ENCODE measurements at places on chromosomes 6 and 20. TPM values are rescaled to one million over a fixed set of nuclear protein-coding genes. Genes with fewer than 3 reads are reported as not detected.

- no peaks in the 10 kb centered on the region for H3K36me3 ChIP-seq
- no peak for DNase-seq
- no peak overlapping the region for H3K4me3 ChIP-seq
Observed at GRCh38 chr20:7410150-7410549, 530.1 kb downstream of the HAO1 start.

SRPK1 gene
- total RNA-seq, result 55.5 TPM

DNA sequence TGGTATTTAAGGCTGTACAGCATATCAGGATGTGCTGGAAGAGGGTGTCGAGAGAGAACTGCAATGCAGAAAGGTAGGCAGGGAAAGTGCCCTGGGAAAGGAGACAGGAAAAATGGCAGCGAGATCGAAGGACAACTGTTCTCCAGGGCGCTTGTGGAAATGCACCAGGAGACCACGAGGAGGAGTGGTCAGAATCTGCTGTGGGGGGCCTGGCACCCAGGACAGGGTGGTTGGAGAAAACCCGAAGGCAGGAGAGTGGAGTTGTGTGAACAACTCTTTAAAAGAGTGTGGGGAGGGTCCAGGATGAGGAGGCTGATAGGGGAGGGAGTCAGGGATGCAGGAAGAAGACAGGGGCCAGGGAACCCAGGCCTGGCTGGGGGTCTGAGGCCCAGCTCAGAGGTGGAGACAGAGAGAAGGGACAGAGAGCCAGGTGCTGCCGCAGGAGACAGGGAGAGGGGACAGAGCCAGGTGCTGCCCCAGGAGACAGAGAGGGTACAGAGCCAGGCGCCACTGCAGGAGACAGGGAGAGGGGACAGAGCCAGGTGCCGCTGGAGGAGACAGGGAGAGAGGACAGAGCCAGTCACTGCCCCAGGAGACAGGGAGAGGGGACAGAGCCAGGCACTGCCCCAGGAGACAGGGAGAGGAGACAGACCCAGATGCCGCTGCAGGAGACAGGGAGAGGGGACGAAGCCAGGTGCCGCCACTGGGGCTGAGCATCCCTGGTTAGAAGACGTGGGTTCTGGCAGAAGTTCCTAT lies 9.3 kb downstream of the SLC22A1 start:
- DNase-seq, result no peak
- no peak overlapping the region for H3K4me3 ChIP-seq
- peaks cover 5% of the 10 kb centered on the region for H3K36me3 ChIP-seq
- H3K27me3 ChIP-seq, result no peaks in the 10 kb centered on the region

GRCh38 chr20:46690219-46691106 lies 1.2 kb upstream of the TP53RK start:
- H3K27me3 ChIP-seq, result no peaks in the 10 kb centered on the region
- no peak overlapping the region for H3K27ac ChIP-seq
- no peak for DNase-seq
- H3K4me3 ChIP-seq, result peak overlapping the region; percentile 77

DNA sequence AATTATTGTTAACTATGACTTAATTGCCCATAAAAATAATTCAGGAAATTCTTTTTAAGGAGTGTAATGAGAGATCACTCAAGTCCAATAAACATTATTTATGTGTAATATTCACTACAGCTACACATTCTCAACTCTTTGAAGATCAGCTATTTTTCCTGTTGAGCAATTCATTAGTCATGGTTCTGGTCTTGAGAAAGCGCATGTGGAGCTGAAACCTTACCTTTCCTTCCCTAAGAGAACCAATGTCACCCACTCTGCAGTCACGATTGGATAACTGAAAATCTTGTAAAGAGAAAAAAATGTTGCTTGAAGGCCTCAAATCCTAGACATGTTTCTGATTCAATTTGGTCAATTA lies 736.9 kb upstream of the MARCKS start:
- DNase-seq, result no peak
- H3K36me3 ChIP-seq, result no peaks in the 10 kb centered on the region
- H3K27me3 ChIP-seq, result no peaks in the 10 kb centered on the region

PRPH2 gene
- 9.0 TPM for total RNA-seq

- peak overlapping the region; percentile 78 for H3K27ac ChIP-seq
- H3K27me3 ChIP-seq, result no peaks in the 10 kb centered on the region
- H3K4me1 ChIP-seq, result peaks cover 12% of the 10 kb centered on the region
- H3K4me3 ChIP-seq, result peak overlapping the region; percentile 64
Observed at GRCh38 chr6:56851074-56851473, 103.8 kb upstream of the BEND6 start.

DNA sequence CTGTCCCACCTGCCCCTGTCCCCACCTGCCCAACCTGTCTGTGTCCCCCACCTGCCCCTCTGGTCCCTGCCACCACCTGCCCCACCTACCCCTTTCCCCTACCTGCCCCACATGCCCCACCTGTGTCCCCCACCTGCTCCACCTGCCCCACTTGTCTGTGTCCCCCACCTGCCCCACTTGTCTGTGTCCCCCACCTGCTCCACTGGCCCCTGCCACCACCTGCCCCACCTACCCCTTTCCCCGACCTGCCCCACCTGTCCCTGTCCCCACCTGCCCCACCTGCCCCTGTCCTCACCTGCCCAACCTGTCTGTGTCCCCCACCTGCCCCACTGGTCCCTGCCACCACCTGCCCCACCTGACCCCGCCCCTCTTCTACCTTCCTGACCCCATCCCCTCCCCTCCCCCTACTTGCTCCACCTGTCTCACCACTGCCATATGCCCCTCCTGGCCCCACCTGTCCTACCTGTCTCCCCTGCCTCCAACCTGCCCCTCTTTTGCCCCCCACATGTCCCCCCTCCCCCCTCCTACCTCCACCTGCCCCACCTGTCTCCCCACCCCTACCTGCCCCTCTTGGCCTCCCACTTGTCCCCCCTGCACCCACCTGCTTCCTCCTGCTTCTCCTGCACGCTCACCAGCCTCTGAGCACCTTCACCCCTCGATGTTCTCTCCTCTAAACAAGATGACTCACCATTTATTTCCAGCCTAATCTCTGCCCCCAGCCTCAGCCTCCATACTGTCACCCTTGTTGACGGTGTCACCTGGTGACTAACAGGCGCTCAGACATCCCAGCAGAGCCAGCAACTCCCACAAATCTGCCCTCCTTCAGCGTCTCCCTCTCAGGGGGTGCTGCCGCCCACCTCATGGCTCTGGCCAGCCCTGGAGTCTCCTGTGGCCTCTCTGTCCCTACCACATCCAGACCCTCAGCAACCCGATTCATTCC lies 5.6 kb upstream of the MYT1 start:
- peaks cover 23% of the 10 kb centered on the region for H3K27me3 ChIP-seq
- no peak overlapping the region for H3K4me3 ChIP-seq
- no peak for DNase-seq
- peaks cover 74% of the 10 kb centered on the region for H3K4me1 ChIP-seq
- H3K36me3 ChIP-seq, result no peaks in the 10 kb centered on the region

BPI gene
- total RNA-seq, result 8.7 TPM

DNA sequence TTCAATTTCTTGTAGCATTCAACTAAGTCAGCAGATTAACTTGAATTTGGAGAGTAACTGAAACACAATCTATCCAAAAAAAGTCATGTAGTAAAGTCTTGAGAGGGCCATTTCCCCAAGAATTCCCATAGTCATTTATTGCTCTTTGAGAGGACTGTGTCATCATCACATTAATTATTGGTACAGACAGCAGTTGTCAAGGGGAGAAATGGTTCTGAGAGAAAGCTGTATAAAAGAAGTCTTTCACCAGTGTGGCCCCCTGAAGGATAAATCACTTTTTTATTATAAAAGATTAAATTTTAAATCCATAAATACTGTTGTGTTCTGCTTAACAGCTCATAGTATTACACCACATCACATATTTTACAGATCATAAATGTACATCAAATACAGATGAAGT lies 111.5 kb downstream of the KHDRBS2 start:
- H3K36me3 ChIP-seq, result no peaks in the 10 kb centered on the region
- H3K4me3 ChIP-seq, result no peak overlapping the region
- no peaks in the 10 kb centered on the region for H3K27me3 ChIP-seq
- no peak overlapping the region for H3K27ac ChIP-seq
- no peaks in the 10 kb centered on the region for H3K4me1 ChIP-seq
- no peak for DNase-seq

DNA sequence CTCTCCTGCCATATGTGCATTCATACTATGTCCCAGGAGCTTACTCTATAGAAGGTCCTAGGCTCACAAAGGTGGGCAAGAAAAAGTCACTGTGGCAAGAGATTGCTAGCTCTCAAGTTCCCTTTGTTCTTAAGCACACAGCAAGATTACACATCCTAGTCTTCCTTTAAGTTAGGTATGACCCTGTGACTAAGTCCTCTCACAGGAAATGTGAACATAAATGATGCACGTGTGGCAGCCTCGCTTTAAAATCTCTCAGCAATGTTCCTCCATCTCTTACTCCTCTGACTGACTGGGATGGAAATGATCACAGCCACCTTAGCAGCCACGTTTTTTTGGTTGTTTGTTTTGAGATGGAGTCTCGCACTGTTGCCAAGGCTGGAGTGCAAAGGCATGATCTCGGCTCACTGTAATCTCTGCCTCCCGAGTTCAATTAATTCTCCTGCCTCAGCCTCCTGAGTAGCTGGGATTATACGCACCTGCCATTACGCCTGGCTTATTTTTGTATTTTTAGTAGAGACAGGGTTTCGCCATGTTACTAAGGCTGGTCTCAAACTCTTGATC lies 35.7 kb upstream of the HAO1 start:
- DNase-seq, result no peak
- no peaks in the 10 kb centered on the region for H3K36me3 ChIP-seq
- H3K27ac ChIP-seq, result no peak overlapping the region
- H3K4me1 ChIP-seq, result no peaks in the 10 kb centered on the region

TEAD3 gene
- 1.8 TPM for total RNA-seq

CLPSL2 gene
- total RNA-seq, result not detected

- H3K27me3 ChIP-seq, result no peaks in the 10 kb centered on the region
- no peak overlapping the region for H3K4me3 ChIP-seq
- no peak overlapping the region for H3K27ac ChIP-seq
- peak; percentile 51 for DNase-seq
Observed at GRCh38 chr6:168956884-168957730, 296.5 kb downstream of the THBS2 start.

GRCh38 chr6:76441875-76442274 lies 369.4 kb upstream of the IMPG1 start:
- no peaks in the 10 kb centered on the region for H3K27me3 ChIP-seq
- no peak overlapping the region for H3K27ac ChIP-seq
- H3K4me1 ChIP-seq, result no peaks in the 10 kb centered on the region
- no peak overlapping the region for H3K4me3 ChIP-seq
- DNase-seq, result peak; percentile 2

DNA sequence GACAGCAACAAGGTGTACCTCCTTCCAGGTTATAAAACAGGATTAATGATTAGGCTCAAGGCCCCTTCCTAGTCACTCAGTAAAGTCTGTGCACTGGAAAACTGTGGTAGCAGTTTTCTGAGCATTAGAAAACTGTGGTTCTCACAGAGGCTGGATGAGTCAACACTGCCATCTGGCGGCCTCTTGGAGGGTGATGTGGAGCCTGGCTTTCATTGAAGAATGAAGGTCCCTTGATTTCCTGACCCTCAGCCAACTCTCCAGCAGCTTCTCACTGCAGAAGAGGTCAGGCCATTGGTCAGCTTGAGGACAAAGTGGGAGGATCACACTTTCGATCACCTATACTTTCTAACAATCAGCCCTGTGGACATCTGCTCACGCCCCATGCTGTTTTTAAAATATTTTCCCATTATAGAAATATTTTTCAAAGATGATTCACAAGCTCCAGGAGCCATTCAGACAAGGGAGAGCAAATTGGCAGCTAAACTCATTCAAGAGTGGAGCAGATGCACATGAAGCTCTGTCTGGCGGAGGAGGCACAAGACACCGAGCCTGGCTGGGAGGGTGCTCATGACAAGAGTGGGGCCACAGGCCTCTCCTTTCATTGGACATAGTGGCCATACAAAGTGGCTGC lies 23.2 kb downstream of the PSMB1 start:
- peak; percentile 95 for DNase-seq
- no peaks in the 10 kb centered on the region for H3K27me3 ChIP-seq

DNA sequence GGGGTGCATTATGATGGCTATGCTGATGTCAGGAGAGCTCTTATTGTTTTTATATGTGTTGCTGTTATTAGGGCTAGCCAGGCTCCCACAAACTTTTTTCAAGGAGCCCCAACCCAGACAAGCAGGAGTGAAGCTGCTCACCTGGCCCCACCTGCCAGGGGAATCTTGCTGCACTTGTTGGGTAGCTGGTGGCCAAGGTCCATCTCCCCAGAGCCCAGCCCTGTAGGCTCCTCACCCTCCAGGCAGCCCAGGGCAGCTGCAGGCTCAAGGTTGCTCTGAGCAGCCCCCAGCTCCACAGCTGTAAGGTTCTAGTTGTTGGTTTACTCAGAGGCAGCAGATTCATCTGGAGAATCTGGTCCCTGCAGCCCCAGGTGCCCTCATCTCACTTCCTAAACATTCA lies 46.8 kb upstream of the SIRPA start:
- no peaks in the 10 kb centered on the region for H3K27me3 ChIP-seq
- DNase-seq, result no peak
- H3K4me3 ChIP-seq, result no peak overlapping the region
- peaks cover 12% of the 10 kb centered on the region for H3K4me1 ChIP-seq
- no peaks in the 10 kb centered on the region for H3K36me3 ChIP-seq

DNA sequence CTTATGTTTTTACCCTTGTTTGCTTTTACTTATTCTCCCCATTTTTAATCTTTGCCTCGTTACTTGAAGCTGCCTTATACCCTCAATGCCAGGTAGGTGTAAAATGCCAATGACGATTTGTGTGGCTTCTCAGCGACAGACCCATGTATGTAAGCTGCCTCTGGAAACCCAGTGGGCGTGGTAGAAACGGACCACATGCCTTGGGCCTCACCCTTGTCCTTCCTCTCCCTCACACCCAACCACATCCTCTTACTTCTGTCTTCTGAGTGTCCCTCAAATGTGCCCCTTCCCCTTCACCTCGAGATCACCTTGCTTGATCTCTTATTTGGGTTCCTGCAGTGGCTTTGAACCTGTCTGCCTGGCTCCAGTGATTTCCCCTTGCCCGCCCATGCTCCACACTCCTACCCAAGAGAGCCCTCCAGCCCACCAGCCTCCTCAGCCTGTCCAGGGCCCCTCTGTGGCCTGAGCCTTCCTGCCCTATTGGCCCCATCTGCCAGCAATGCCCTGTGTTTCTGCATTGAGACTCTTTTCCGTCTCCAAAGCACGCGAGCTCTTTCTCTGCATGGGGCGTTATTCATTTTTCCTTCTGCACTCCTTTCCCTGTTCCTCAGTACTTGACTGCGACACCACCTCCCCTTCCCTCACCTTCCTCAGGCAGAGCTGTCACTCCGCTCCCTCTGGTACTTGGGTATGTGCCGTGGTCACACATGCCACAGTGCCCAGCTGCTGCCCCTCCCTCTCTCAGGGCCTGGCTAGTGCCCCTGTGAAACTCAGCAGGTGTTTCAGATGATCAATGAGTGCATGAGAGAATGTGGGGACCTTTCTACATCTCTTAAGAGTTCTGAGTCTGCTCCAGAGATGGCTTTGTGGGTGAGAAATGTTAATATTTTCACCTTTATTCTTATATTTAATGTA lies 115.4 kb downstream of the SLX4IP start:
- no peak for DNase-seq
- H3K36me3 ChIP-seq, result no peaks in the 10 kb centered on the region
- H3K4me3 ChIP-seq, result no peak overlapping the region
- peaks cover 7% of the 10 kb centered on the region for H3K4me1 ChIP-seq
- no peaks in the 10 kb centered on the region for H3K27me3 ChIP-seq
- no peak overlapping the region for H3K27ac ChIP-seq

- peak overlapping the region; percentile 91 for H3K27ac ChIP-seq
- no peaks in the 10 kb centered on the region for H3K36me3 ChIP-seq
- no peaks in the 10 kb centered on the region for H3K27me3 ChIP-seq
- no peak for DNase-seq
- H3K4me3 ChIP-seq, result no peak overlapping the region
- peaks cover 23% of the 10 kb centered on the region for H3K4me1 ChIP-seq
Observed at GRCh38 chr20:50416269-50417022, 93.7 kb upstream of the PTPN1 start.

Measured in spinal cord (tissue), 10 donors.